ENCODE measurements at places on chromosomes 1 and 21.

- DNase-seq = no peak
Observed at GRCh38 chr21:25974964-25975363, 195.6 kb downstream of the APP start.

GRCh38 chr1:194548071-194548470 is 1361.7 kb upstream of the B3GALT2 start:
- no peak for DNase-seq

DNA sequence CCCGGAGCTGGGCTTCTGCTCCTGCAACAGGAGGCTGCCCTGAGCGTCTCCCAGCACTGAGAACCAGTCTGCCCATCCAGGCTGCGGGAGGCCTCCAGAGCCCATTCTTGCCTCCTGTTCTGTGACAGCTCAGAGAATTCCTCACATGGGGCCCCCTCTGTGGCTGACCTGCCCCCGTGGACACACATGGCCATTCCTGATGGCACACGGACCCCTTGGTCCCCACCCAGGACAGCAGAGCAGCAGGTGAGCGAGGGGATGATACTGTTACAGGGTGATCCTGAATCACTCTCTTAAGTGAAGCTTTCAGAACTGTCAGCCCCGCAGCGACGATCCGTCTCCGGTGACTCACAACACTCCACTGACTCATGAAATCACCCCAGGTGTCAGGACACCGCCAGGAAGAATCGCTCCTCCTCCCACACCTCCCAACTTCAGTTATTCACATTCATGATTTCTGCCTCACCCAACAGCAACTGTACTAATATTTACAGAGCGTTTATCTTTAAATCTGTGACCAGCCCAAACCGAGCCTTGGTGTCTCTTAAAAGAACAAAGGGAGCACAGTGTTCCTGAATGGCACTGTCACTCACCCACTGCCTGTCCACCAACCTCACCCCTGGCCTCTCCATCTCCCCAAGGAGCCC is 22.5 kb downstream of the CHD5 start:
- DNase-seq = peak; percentile 66

DNA sequence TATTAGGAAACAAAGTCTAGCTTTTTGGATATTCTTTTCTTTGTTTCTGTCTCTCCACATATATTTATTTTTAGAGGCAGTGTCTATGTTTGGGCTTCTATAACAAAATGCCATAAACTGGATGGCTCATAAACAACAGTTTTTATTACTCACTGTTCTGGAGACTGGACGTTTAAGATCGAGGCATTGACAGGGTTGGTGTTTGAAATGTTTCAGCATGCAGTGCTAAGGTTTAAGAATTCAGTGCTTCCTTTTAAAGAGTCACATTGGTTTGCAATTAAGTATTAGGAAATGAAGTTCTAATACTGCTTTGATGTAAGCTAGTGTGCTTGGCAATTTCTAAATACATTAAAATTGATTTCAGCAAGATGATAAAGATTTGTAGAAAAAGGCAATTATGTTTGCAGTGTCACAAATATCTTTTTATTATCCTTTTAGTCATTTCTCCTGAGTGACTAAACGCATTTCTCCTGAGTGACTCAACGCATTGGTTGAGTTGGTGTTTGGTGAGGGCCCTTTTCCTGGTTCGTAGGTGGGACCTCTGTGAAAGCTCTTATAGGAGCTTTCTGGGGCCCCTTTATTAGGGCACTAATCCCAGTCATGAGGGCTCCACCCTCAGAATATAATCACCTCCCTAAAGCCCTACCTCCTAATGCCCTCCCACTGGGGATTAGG is 317.0 kb downstream of the USP25 start:
- DNase-seq = no peak

DNA sequence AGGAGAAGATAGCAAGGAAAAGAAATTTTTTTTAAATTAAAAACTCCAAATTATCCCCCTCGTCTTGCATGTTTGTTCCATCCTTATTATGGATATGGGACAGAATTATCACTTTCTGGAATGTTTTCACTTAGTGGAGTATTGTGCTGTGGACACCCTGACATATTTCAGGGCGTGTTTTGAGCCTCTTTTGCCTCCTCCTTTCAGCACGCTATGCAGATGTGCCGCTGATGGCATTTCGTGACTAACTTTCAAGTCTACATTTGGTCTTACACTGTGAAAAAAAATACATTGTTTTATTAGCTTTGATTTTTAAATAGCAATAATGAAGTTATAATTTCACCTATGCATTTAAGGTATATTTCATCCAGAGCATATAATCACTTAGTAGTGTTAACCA is 738.7 kb downstream of the LTN1 start:
- DNase-seq = no peak

- no peak for DNase-seq
Observed at GRCh38 chr1:53725238-53725689, 13.7 kb downstream of the GLIS1 start.

GRCh38 chr1:31063631-31064030 is 1.9 kb downstream of the PUM1 start:
- no peak for DNase-seq

GRCh38 chr1:95255826-95256225 is 21.8 kb downstream of the RWDD3 start:
- DNase-seq = no peak

- DNase-seq = no peak
Observed at GRCh38 chr1:145784409-145784808, 39.5 kb downstream of the RNF115 start.

DNA sequence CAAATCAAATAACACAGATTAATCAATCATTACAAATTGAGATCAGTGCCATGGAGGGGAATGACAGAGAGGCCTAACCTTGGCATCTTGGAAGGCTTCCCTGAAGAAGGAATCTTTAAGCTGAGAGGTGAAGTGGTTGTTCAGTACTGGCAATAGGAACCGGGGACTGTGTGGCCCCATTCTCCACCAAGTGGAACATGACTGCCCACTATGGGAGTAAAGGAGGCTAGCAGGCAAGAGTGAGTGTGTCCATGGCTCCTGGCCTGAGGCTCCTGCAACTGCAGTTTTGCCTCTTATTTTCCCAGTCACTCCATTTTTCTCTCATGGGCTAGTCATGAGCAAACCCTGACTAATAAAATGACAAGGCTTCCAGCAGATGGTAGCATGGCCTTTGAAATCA is 112.2 kb upstream of the GJB5 start:
- no peak for DNase-seq

- DNase-seq = no peak
Observed at GRCh38 chr1:42221952-42222606, 57.5 kb upstream of the GUCA2A start.

DNA sequence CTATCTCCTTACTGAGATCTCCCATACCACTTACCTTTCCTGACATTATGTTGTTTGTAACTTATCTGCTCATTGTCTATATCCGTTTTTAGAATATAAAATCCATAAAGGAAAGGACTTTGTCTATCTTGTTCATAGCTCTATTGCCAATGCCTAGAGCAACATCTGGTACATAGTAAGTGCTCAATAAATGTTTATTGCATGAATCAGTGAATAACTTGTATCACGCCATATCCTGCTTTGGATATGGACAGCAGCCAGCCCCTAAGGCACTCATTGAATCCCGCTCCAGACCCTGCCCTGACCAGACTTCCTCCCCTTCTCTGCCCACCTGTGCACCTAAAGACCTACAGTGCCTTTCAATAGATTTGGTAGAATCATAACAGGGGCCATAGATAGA is 298.1 kb upstream of the PLXNA2 start:
- DNase-seq = no peak

DNA sequence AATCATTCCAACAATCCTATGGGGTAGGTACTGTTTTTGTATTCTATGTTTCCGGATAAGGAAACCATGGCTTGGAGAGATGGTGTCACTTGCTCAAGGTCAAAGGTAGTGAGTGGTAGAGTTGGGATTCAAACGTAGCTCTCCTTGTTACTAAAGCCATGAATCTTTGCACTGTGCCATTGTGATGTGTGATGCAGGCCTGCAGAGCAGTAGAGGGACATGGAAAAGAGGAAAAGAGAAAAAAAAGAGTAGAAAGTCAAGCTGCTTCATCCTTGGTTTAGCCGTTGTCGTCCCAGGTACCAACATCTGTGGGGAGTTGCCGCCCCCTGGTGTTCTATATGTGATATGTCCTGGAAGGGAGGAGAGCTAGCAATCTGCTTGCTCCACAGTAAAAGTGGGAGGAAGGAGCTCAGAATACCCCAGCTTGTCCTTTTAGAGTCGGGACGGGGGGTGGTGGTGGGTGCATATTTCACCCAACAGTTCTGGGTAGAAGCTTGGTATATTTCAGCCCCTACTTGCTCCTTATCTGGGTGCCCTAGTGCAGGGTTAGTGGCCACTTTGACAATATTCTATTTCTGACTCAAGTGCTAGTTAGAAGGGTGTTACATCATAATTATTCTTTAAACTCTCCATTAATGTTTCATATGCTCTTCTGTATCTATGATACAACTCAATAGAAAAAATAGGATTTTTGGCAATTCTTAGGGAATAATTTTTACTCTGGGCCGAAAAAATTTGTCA is 98.4 kb downstream of the EBNA1BP2 start:
- DNase-seq = peak; percentile 79

DNA sequence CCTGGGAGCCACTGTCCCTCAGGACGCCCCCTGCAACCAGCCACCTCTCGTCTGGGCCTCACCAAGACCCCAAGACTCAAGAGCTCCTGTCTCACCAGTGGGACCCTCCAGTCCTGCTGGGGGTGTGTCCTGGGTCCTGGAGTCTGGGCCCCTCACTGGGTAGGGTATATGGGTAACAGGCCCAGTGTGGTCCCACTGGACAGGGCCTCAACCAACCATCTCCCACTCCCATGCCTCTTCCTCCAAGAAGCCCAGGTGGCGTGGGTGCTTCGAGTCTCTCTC is 725 bp upstream of the VWA1 start:
- no peak for DNase-seq

- DNase-seq = no peak
Observed at GRCh38 chr1:208445758-208446203, 201.6 kb upstream of the PLXNA2 start.

DNA sequence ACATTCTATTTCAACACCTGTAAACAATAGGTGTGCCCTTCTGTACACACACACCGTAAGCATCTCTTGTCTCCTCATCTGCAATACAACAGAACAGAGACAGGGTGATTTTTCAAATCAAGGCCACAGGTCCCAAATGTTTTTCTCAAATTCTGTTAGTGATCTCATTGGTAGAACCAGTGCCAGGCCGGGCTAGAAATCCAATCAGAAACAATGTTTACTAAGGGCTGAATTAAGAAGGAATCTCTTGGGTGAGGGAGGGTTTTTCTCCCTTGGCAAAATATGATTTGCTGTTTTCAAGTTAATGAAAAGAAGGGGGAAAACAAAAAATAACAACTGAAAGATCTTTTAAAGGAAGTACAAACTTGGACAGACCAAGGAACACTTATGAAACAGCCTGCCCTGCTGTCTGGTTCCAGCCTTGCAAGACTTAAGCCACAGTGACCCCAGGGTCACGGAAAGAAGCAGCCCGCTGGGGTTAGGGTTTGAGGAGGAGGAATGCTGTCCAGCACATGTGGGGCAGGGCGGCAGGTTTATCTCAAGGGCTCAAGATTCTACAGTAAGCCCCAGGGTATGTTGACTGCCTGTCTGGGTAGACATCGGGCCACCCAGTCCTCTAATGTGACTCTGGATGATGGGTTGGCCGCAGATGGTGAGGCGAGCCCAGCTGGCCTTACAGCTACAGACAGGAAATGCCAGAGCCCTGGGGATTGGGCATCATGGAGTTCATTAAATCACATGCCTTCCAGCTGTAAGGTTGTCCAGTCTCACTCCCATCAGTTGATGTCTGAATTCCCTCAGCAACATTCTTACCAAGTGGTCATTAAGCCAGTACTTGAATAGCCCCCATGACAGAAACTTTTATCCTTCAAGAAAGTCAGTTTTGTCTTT is 73.3 kb upstream of the SLC44A3 start:
- no peak for DNase-seq

GRCh38 chr1:80993154-80993980 is 807.4 kb upstream of the ADGRL2 start:
- DNase-seq = no peak

DNA sequence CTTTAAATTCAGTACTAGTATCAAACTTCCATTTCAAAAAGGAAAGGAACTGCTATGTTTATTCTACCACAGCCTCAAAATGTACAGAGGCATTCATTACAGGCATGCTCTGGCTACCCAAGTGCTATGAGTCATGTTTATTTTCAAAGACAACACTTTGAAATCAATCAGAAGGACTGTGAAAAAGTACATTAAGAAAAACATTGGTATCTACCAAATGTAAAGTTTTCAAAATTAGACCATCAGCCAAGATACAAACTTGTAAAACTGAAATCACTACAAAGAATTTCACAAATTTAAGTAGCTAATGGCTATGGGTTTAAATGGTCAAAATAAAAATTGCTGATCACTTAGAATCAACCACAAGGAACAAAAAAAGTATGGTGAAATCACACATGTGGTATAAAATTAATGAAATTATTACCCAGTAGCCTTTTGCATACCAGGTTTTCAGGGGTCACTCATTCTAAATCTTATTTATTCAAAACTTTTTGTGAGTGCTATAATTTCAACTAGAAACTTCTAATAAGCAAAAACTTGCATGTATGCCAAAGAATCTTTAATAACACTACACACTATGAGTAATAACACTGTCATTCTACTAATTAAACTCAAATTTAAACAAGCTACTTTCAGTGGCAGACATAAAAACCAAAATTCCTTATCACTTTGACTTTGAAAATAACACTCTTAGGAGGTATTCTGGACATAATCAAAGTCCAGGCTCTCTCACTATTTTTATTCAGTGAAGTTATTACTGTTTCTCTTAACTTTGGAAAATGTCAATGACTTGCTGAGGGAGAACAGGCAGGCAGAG is 49.2 kb downstream of the ENAH start:
- DNase-seq = no peak

DNA sequence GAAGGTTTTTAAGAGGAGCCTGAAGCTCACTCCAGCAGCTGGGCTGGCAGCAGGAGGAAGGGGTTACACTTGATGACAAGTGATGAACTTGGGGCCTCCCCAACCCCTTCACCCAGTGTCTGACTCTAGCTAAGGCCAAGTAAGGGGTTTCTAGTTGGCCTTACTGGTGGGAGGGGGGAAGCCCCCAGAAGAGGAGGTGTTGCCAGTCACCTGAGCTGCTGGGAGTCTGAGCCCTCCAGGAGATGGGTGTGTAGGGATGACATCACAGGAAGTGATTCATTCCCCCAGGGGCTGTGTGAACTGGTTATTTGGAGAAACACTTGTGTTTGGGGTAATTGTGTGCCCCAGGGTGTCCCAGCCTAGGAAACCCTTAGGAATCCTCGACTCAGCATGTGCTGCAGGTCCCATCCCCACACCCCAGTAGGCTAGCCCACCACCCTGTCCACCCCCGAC is 3.1 kb downstream of the PADI1 start:
- DNase-seq = peak; percentile 72

- no peak for DNase-seq
Observed at GRCh38 chr21:25589887-25590286, 17.4 kb downstream of the MRPL39 start.

DNA sequence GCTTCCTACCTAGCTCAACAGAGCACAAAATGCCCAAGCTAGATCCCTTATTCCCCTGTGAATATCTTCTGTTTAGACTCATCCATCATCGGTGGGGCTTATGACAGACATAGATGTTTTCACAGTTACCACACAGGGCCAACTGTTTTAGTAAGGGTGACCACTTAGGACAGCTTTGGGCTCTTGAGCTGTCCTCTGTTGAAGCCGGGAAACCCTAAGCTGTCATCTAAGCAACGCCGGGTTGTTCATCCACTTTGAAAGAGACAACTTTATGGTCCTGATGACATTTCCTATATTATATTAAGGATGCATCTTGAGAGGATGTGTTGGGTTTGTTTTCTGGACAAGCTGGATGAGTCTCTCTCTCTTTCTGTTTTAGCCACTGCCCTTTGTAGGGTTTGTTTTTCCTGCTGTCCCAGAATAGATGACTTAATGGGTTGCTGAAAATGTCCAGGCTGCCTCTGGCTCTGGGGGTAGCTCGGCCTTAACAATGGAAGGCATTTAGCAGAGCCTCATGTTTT is 110.5 kb upstream of the UBE2U start:
- no peak for DNase-seq
